Stimulated activated CD8-positive, alpha-beta memory T cell treated with anti-CD3 and anti-CD28 coated beads, Interleukin-7, amount 100 ng/mL, for 24 hours (primary cell): ENCODE measurements at places on chromosomes 7 and 10.

DNA sequence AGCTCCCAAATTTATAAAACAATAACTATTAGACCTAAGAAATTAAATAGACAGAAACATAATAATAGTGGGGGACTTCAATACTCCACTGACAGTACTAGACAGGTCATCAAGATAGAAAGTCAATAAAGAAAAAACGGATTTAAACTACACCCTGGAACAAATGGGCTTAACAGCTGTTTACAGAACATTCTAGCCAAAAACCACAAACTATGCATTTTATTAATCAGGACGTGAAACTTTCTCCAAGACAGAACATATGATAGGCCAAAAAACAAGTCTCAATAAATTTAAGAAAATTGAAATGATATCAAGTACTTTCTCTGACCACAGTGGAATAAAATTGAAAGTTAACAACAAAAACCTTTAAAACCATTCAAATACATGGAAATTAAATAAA, 46.4 kb downstream of the ZNF680 start:
- DNase-seq: no peak

DNA sequence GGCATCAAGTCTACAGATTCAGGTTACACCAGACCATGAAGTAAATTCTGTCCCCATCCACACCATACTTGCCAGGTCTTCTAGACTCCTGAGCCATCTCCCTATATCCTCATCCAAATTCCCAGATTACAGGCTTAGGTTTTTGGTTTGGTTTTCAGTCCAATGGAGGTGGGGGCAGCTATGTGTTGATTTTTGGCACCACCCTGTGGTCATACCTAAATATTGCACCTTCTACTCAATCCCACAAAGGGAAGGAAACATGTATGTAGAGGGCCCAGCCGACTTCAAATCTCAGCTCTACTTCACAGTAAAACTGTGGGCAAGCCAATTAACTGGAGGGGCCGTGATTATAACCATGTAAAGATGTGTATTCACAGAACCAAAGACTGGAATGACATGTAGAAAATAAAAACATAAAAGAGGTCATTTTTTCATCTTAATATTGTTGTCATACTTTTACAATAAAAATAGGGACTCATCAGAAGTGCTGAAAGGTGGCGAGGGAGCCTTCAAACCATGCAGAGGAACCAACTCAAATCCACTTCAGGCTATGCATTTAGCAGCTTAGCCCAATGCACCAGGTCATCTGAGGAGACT, 19.8 kb downstream of the ERCC6 start:
- DNase-seq: no peak

DNA sequence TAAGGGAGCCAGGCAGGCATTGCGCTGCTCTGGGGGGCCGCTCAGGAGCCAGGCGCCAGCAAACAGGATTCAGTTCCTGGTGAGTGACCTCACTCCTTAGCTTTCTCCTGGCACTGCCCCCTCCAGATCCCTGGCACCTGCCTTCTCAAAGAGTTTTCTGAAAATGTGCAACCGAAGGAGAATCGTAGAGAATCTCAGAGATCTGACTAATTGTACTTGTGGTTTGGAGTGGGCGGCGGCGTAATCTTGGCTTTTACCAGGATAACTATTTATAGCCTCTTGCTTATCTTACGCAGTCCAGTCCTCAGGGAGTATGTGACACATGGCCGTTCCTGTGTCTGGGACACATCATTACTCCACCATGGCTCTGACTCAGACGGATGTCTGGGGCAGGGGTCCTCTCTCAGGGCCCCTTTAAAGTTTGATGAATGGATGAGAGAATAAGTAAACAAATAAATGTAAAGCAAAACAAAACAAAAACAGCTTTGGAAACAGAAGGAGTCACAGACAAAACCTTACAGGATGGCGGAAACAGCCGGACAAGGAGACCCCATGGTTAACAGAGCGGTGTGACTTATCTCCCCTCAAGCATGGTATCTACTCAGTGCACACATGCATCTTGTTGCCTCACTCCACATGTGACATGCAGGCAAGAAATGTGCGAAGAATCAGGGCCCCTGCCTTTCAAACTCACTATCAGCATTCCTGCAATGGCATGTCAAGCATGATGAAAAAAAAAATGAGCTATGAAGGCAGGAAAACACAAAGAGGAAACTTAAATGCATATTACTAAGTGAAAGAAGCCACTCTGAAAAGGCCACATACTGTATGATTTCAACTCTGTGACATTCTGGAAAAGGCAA, 99.7 kb downstream of the TNS3 start:
- no peak for DNase-seq

GRCh38 chr10:132859084-132859855, 73.3 kb upstream of the NKX6-2 start:
- no peak for DNase-seq

- DNase-seq: no peak
These were observed 256.5 kb downstream of the FRMD4A start for GRCh38 chr10:14074062-14074884.

GRCh38 chr10:72274730-72275350, 1.1 kb downstream of the DDIT4 start:
- no peak for DNase-seq

- DNase-seq: no peak
These were observed 2.6 kb upstream of the MBL2 start for GRCh38 chr10:52775132-52775647.

DNA sequence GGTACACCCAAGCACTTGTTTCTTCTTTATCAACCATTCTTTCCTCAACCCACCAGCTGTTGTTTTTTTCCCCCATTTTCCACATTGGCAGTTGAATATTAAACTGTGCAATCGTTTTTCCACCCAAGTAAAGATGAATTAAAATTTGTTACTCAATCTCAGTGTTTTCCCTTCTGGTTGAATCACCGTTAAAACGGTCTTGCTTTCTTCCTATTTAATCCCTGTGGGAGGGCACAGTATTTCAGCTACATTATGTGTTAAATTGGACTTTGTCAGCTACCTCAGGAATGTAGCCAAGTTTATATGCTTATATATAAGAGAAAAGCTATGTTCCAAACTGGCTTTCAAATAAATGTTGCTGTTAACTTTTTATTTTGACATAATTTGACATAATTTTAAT, 19.9 kb downstream of the SLC35G1 start:
- no peak for DNase-seq

DNA sequence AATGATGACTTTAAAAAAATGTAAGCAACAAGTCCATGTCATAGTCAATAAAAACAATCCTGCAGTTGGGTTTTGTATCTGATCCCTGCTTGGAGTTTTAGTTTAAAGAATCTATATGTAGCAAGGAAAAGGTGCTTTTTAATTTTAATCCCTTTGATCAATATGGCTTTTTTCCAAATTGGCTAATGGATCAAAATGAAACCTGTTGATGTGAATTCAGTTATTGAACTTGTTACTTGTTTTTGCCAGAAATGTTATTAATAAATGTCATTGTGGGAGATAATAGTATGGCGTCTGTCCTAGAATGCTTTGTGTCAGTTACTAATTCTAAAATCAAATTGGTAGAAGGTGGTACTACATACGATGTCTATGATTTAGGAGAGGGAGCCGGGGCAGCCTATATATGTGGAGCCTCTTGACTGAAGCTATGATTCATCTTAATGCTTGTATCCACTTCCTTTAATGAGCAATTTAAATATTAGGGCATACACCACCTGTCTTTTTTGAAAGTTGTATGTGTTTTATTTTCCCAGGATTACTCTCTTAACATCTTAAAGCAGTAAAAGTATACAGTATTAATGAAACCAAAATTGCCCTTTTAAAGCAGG, 10.3 kb upstream of the PBLD start:
- DNase-seq: no peak

- DNase-seq: no peak
These were observed 305.1 kb downstream of the PTPRN2 start for GRCh38 chr7:158282461-158283001.

- no peak for DNase-seq
These were observed 20.6 kb downstream of the AZGP1 start for GRCh38 chr7:99955247-99955646.

- no peak for DNase-seq
These were observed 553.3 kb downstream of the TFEC start for GRCh38 chr7:115477193-115477651.

GRCh38 chr10:100736809-100737354, 8.5 kb upstream of the PAX2 start:
- no peak for DNase-seq

- no peak for DNase-seq
These were observed 6.2 kb downstream of the TNRC18 start for GRCh38 chr7:5417106-5418071.

DNA sequence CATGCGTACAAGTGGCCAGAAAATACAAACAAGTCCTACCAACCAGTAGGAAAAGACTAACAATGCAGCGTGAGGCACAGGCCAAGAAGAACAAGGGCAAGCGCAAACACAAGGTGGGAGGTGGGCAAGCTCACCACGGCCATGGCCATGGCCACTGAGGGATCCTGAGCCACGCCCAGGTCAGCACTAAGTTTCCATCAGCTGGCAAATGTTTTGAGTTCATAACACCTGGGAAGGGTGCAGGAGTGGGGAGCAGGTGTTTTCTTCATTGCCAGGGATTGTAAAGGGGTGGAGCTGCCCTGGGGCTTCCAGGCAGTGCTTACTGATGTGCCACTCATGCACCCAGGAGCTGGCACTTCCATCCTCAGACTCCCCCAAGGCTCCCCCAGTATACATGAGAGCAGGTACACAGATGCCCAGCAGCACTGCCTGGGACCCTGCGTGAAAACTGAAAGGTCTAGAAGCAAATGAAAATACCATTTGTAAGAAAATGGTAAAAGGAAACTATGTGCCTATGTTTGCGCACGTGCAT, 139.2 kb upstream of the RET start:
- DNase-seq: no peak

- DNase-seq: no peak
These were observed 45.6 kb upstream of the ENO4 start for GRCh38 chr10:116803451-116804249.

DNA sequence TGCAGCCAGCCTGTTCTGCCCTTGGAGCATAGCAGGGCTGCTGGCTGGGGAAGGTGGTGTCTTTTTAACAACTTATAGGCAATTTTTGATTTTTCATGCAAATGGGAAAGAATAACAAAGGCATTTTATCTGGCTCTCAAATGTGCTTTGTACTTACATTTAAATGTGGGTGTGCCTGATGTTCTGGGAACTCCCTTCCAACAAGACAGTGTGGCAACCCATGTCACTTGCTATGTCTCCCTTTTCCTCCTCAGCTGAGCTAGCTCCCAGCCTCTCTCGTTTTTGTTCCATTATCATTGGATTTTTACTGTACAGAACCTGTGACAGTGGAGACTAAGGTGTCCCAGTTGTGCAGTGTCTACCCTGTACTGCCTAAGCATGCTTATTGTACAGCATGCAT, 93.5 kb upstream of the PDCD4 start:
- DNase-seq: no peak

- no peak for DNase-seq
These were observed 9.5 kb downstream of the ANKIB1 start for GRCh38 chr7:92255308-92255707.

DNA sequence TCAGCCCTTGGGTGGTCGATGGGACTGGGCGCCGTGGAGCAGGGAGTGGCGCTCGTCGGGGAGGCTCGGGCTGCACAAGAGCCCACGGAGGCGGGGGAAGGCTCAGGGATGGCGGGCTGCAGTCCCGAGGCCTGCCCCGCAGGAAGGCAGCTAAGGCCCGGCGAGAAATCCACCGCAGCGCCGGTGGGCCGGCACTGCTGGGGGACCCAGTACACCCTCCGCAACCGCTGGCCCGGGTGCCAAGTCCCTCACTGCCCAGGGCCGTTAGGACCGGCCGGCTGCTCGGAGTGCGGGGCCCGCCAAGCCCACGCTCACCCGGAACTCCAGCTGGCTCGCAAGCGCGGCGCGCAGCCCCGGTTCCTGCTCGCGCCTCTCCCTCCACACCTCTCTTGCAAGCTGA, 138.4 kb downstream of the BAMBI start:
- DNase-seq: no peak

- no peak for DNase-seq
These were observed 125.9 kb downstream of the HIPK2 start for GRCh38 chr7:139651914-139652313.

GRCh38 chr10:132940791-132941465, 1.4 kb downstream of the CFAP46 start:
- DNase-seq: no peak

GRCh38 chr10:44780426-44780825, 130.7 kb upstream of the TMEM72 start:
- DNase-seq: no peak

GRCh38 chr7:16929146-16929762, 47.5 kb upstream of the AGR3 start:
- DNase-seq: no peak

- DNase-seq: no peak
These were observed 136.8 kb upstream of the MGMT start for GRCh38 chr10:129330211-129330610.

DNA sequence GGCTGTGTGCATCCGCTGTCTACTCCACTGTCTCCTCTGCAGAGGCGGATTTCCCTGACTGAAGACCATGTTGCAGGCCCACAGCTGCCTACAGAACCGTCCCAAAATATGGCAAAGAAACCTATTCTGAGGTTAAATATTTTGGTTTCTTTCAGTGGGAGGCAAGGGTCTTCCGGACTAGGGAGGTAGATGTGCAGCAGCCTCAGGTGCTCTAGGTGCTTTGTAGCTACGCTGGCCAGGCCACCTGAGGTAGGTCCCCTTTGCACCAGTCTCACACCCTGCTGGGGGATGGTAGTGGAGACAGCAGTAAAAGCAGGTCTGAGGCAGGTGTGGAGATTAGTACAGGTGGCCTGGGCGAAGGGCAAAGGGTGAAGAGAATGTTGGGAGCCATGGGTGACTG, 8.2 kb upstream of the PILRB start:
- no peak for DNase-seq

- no peak for DNase-seq
These were observed 30.8 kb upstream of the C10orf67 start for GRCh38 chr10:23375366-23375765.

- no peak for DNase-seq
These were observed 284.4 kb downstream of the CRPPA start for GRCh38 chr7:16136896-16137295.

DNA sequence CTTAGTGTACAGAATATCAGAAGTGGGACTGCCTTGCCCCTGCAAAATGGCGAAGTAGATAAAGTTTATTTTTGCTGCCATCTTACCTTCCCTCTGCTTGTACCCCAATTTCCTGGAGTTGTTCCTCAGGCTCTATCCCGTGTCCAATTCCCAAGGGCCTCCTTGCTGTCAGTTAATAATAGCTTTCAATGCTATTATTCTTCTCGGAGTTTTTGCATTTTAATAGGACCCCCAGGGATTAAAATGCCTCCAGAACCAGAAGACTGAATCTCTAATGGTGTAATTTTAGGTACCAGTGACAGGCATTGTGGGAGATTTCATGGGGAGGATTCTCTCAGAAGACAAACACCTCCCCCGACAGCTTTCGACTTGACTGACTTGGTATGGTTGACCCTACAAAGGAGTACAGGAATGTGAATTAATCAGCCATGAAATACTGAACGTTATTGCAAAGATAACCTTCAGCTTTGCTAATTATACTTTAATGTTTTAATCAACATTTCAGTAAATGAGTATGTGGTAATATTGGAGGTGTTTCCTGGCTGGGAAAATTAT, 75.2 kb downstream of the ZNF22 start:
- no peak for DNase-seq

DNA sequence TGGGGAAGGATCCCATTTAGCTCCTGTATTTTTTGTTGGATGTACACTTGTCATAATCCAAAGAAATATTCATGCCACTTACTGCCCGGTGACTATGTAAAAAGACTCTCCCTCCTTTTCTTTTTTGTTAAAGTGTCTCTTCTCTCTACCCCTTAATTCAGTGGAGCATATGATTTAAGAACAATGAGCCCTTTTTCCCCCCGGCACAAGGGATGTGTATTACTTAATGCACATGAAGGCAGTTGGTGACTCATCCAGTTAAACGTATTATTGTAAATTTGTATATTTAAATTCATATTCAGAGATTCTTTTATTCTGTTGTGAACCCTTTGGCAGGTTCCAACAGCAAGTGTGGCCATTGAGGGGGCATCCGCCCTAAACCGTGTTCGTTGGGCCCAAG, 241.9 kb downstream of the SLC25A13 start:
- DNase-seq: no peak
